ENCODE measurements at places on chromosomes 2 and 18.

- DNase-seq: no peak
Observed at GRCh38 chr2:20759487-20759886, 63.4 kb downstream of the LDAH start.

DNA sequence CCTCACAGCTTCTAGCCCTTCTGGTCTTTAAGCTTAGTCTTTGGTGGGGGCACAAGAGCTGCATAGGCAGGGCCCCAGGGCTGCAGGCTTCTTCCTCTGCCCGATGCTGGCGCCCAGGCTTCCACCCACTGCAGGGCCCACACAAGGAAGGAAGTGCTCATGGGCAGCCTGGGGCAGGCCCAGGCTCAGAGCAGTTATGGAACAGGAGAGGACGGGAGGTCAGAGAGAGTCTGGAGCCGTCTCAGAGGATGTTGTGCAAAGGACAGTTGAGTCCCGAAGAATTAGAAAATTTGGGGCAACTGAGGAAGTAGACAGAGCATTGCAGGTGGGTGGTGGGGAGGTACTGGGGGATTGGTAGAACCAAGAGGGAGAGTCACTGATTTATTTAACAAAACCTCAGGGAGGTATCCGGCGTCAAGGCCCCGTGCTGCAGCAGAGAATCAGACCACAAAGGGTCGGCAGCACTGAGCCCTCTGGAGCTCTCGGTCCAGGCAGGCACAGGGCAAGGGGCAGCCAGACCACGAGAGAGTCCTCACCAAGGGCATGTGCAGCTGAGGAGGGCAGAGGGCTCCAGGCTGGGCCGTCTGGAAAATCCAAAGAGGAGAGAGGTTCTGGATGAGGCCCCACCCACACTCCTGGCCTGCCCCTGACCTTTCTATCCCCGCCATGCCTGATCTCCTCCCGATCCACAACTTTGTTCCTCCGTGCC lies 110.8 kb upstream of the GLI2 start:
- DNase-seq: no peak

- peak; percentile 28 for DNase-seq
Observed at GRCh38 chr2:188909036-188909435, 65.1 kb upstream of the COL3A1 start.

DNA sequence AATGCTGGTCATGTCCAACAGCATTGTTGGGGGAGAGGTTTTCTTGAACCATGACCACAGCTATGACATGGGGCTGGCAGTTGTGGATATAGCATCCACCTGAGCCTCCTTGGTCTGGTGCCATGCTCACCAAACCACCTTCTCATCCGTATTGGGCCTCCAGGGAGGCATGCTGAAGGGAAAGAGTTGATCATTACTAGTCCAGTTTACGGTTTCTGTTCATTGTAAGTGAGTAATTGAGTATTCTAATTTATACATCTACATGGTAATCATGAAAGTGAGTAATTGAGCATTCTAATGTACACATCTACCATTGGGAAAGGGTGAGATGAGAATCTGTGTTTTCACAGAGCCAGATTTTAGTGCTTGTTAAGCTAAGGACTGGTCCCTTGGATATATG lies 6.8 kb downstream of the TMEM87B start:
- no peak for DNase-seq

DNA sequence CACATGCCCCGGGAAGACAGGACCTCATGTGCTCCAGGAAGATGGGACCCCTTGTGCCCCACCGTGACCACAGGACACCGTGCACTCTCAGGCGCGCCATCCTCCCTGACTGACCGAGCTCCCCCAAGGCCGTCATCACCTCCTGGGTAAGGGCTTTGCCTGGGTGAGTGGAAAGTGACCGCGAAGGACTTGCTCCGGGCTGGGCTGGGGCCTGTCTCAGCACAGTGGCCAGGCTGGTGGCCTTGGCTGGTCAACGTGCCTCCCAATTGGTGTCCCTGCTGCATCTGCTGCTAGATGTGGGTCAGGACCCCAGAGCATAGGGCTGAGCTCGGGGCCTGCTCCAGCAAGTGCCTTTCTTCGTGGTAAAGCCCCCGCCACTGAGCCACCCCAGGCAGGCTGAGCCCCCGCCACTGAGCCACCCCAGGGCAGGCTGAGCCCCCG lies 69.7 kb upstream of the CTDP1 start:
- DNase-seq: no peak

- no peak for DNase-seq
Observed at GRCh38 chr2:235627682-235628081, 133.8 kb downstream of the AGAP1 start.

GRCh38 chr2:229591611-229592010 lies 122.7 kb downstream of the DNER start:
- DNase-seq: no peak

GRCh38 chr2:124753842-124754241 lies 728.8 kb downstream of the CNTNAP5 start:
- DNase-seq: no peak

- no peak for DNase-seq
Observed at GRCh38 chr2:217941886-217942728, 60.7 kb downstream of the TNS1 start.

- peak; percentile 77 for DNase-seq
Observed at GRCh38 chr2:188609321-188610049, 317.8 kb downstream of the GULP1 start.

DNA sequence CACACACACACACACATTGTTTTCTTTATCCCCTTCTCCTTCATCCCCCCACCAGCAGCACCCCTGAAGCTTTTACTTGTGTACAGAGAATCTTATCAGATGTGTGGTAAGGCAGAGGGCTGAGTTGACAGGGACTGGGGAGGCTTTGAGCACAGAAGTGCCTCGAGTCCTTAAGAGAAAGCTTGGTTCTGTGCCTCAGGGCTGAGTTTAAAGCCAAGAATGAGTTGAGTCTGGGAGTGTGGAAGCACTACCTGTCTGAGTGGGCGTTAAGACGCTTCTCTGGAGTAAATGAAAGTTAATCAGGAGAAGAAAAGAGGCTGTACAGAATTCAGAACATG lies 2.7 kb downstream of the ID2 start:
- peak; percentile 52 for DNase-seq

DNA sequence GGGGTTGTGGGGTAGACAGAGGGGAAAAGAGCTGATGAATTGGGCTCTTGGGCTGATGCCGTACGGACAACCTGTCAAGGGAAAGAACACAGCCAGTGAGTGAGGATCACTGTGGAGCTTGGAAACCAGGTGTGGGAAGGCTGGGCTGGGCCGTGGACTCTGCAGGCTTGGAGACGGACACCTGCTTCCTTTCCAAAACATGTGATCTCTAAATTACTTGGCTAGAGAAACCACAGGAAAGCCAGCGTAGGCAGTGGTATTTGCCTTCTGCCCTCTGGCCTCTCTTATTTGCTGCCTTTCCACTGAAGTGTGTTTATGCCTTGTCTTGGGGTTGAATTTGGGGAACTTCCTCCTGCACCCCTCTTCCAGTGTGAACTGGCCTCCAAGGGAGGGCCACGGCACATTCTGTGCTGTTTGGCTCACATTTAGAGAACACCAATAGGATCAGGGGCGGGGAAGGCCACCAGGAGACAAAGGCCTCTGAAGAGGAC lies 267.7 kb downstream of the PRKCE start:
- no peak for DNase-seq

DNA sequence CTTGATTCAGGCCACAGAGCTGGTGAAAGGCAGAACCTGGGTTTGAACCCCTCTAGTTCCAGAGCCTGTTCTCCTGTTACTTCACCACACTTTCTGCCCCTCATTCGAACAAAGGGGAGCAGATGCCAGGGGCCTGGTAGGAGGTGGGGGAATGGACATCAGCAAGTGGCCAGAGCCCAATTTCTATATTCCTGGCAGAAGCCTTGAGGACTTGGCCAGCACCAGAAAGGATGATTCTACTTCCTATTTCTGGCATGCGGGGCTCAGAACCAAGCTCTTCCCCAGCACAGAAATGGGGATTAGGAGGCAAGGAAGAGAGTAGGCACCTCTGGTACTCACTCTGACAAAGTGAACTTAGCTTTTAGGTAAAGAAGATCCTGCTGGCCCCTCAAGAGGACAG lies 49.3 kb downstream of the ADD2 start:
- no peak for DNase-seq

DNA sequence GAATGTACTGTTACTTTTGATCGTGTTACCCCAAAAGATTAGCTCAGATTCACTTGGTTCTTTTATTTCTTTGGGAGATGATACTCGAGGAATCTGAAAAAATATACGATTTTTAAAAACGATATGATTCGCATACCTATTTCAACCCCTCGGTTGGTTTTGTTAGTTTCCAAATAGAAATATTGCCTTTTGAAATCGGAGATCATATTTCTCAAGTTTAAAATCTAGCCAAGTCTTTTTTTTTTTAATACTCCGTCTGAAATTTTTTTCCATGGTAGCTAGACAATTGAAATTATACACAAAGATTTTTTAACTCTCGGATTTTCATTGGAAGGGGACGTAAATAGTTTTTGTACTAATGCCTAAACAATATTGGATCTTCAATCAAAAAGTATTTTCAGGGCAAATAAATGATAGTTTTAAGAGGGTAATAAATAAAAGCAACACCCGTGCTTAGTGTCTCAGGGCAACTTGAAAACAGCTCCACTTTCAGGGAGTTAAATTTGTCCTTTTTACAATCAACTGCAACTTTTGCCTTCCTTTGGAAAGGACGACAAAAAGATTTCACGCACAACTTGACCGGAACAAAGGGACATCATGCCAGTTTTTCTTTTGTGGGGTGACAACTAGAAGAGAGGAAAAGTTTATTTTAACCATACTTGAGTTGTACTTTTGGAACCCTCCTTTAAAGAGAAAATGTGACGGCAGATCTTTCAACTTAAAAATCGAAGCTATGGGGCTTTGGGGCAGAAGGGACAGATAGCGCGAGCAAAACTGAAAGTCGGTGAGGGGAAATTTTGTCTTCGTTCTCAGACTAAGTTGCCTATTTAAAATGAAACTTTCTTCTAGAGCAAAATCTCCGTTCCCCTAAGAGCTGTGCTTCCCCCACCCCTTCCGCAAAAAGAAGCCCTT lies 5.8 kb upstream of the ONECUT2 start:
- no peak for DNase-seq

GRCh38 chr2:85998071-85998991 lies 107.4 kb downstream of the POLR1A start:
- DNase-seq: peak; percentile 95

DNA sequence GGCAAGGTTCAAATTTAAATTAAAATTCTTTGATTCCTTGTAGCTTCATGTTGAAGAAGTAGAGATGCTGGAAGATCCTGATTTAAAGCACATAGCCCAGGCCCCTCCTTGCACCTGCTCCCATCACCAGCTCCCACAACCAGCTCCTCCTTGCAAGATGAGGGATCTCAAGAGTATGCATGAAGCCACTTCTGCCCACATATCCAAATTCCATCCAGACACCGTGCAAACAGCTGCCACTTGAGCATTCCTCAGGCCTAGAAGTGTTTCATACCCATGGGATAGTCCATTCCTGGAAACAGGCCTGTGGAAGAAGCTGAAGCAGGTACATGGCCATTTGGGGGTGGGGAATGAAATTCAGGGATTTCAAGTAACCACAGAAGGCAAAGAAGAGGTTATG lies 32.4 kb upstream of the ITPRID2 start:
- DNase-seq: no peak

DNA sequence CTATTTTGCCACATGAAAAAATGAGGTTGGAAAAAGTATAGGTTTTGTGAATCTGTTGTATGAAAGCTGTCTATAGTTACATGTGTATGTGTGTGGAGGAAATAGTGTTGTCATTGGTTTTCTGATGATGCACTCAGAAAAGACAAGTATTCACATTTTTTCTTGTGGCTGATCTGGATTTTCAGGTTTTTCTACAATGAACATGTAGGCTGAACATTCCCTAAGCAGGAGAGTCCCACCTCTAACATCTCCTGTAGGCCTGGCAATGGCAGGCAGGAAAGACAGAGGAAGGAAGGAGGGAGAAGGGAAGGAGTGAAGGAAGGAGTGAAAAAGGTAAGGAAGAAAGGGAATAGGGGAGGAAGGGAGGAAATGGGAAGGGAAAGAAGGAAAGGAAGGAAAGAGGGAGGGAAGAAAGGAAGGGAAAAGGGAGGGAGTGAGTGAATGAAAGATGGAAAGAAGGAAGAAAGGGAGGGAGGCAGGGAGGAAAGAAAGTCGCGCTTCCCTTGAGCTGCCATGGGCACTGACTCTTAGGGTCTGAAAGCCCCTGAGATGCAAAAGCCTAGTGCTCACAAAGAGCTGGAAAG lies 495 bp upstream of the IL36RN start:
- no peak for DNase-seq

- DNase-seq: no peak
Observed at GRCh38 chr2:218429911-218430692, 11.2 kb downstream of the VIL1 start.

DNA sequence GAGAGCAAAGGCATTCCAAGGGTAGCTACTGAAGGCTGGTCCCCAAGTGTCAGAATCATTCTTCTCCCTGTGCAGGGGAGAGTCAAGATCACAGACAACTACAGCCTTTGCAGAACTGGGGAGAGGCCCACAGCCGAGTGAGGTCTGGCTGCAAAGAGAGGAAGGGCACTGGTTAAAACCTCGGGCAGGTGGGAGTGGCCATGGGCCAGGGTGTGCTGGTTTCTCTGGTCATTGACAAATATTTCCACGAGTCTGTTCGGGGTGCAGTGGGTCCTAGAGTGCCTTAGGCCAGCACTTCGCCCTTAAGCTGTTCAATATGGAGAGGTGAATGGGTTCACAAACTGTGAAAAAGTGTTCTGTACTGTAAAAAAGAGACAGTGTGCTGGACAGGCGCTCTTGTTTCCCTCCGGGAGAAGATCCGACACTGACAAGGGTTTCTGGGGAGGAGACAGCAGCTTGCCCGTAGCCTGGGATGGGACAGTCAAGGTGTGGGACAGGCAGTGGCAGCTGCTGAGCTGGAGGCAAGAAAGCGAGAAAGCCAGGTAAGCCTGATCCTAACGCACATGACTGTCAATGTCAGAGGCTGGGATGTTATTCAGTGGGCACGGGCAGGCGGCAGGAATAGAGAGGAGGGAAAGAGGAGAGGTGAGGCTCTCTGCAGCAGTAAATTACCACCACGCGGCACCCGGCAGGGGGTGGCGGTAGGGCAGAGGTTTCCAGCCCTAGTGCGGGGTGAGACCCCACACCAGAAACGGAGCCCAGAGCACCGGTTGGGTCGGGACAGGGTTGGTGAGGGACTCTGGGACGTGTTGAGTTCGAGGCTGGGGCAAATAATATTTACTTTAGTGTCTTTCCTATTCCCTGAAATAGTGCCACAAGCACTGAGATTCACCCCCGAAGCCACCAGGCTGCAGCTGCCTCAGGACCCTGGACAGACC lies 2.0 kb downstream of the NPPC start:
- DNase-seq: no peak

DNA sequence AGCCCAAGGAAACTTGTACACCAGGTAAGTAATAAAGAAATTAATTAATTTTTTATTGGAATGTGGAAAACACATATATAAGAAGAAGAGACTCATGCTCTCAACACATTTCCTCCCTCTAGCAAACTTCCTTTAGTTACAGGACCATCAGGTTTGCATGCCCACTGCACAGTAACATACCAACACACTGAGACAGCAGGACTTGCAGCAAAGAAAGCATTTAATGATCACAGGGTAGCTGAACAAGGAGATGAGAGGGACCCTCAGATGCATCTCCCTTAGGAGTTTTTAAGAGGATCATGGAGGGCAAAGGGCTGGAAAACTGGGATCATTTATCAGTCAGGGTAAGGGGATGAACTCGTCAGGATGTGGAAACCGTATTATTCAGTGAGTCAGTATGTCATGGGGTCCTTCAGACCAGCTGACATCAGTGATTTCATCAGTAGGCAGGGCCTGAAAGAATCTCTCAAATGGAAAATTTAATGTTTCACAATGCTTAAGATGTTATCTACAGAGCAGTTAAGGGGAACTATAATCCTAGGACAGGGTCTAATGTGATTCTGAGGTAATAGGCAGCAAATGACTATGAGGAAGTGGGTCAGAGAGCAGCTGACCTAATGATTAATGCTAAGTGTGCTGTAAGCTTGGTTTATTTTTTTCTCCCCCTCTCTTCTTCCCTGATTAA lies 193.8 kb upstream of the RND3 start:
- DNase-seq: peak; percentile 87

Measured in fibroblast of skin of abdomen (primary cell).